Fibroblast of lung (primary cell): ENCODE measurements at places on chromosomes 6 and 20. TPM values are rescaled to one million over a fixed set of nuclear protein-coding genes. Genes with fewer than 3 reads are reported as not detected.

- H3K4me1 ChIP-seq, result peaks cover 8% of the 10 kb centered on the region
- H3K36me3 ChIP-seq, result no peaks in the 10 kb centered on the region
- H3K4me3 ChIP-seq, result no peak overlapping the region
- H3K27me3 ChIP-seq, result no peaks in the 10 kb centered on the region
- DNase-seq, result peak; percentile 97
Measured at GRCh38 chr6:80425089-80425823, 318.8 kb downstream of the BCKDHB start.

Gene RUNX2
- total RNA-seq, result 2.1 and 4.5 TPM in 2 replicates

DNA sequence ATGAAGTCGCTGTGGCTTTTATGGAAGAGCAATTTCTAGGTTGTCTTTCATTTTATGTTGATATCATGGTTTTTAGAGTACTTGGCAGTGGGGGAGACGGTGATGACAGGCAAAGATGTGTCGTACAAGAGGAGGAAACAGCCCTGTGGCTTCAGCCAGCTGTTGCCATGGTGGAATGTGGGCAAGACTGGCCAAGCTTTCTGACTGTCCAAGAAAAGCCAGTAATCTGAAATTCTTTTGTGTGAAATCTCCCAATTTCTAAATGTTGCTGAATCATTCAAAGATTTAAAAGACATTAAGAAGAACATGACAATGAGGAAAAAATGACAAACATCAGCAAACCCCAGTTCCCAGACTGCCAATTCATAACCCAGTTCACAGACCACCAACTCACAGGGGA is 23.1 kb downstream of the PFDN4 start:
- no peaks in the 10 kb centered on the region for H3K36me3 ChIP-seq
- no peaks in the 10 kb centered on the region for H3K4me1 ChIP-seq
- no peak for DNase-seq
- no peaks in the 10 kb centered on the region for H3K27me3 ChIP-seq
- H3K27ac ChIP-seq, result no peak overlapping the region

DNA sequence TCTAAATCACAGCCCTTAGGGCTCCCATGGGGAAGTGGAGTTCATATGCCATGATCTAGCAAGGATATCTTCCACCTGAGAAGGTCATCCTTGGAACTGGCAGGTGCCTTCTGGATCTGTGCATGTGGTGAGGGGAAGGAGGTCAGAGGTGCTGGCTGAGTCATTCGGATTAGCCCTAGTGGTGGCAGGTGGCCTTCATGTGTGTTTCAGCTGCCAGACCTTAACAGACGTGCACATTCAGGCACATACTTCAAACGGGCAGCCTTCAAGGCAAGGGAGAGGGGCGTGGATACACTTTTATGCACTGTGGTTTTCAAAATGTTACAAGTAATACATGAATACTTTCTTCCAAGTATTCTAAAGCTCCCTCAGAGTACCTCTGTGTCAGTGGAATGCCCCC is 51.2 kb downstream of the BMP6 start:
- H3K27ac ChIP-seq, result no peak overlapping the region
- no peaks in the 10 kb centered on the region for H3K4me1 ChIP-seq
- H3K27me3 ChIP-seq, result no peaks in the 10 kb centered on the region
- H3K4me3 ChIP-seq, result no peak overlapping the region

DNA sequence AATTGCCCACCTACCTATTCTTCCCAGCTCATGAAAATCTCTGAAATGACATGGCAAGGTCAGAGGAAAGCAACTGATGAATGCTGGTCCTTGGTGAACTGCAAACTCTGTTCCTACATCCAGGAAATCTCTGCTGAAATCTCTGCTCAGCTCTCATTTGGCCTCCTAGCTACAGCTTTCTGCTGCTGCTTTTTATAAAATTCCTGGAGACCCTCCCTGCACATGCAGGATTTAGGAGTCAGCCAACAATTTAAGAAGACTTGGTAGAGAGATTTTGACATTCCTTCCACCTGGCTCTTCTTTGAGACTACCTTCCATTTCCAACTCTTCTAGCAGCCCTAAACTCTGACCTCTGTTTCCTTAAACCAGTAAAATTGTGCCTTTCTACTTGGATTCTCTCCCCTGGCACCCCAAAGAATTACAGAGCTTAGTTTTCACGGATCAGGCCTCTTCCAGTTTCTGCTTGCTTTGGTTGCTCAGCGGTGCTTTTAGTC is 55.5 kb downstream of the PDE7B start:
- H3K4me3 ChIP-seq, result no peak overlapping the region
- no peaks in the 10 kb centered on the region for H3K27me3 ChIP-seq
- no peak for DNase-seq
- peaks cover 11% of the 10 kb centered on the region for H3K4me1 ChIP-seq
- H3K36me3 ChIP-seq, result no peaks in the 10 kb centered on the region

GRCh38 chr6:132888701-132889100 is 74.3 kb downstream of the RPS12 start:
- no peaks in the 10 kb centered on the region for H3K36me3 ChIP-seq
- peak; percentile 63 for DNase-seq
- no peak overlapping the region for H3K27ac ChIP-seq
- H3K27me3 ChIP-seq, result no peaks in the 10 kb centered on the region
- no peaks in the 10 kb centered on the region for H3K4me1 ChIP-seq
- H3K4me3 ChIP-seq, result no peak overlapping the region

Gene PHACTR2
- total RNA-seq, result 25.2 and 40.1 TPM in 2 replicates

- H3K4me3 ChIP-seq, result no peak overlapping the region
- peak overlapping the region; percentile 31 for H3K27ac ChIP-seq
Measured at GRCh38 chr20:61520893-61521460, 268.9 kb downstream of the CDH4 start.

Gene TREML2
- total RNA-seq, result not detected in 2 replicates

Gene NNAT
- total RNA-seq, result 0.26 and 0.83 TPM in 2 replicates

DNA sequence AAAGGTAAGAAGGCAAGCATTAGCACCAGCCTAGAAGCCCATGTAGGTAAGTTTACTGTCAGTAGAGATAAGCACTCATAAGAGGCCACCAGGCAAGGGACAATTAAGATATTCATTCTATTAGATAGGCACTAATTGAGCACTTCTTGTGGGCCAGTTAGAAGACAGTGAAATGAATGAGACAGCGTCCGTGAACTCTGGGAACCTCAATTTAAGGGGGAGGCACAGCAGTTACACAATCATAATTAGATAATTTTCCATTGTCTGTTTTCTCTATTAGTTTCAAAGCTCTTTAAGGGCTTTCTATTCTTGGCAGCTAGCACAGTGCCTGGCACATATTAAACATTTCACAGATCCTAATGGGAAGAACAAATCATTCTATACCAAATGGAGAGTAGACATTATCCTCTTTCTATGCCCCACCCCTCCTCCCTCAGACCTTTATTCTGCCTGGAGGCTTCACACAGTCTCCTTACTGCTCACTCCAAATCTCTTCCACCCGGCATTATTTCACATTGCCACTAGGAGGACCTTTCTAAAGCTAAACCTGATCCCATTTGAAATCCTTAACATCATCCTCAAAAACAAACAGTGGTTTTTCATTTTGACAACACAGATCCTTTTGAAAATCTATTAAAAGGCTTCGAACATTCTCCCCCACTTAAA is 529.6 kb downstream of the ADGRB3 start:
- no peaks in the 10 kb centered on the region for H3K36me3 ChIP-seq
- H3K4me1 ChIP-seq, result no peaks in the 10 kb centered on the region
- H3K4me3 ChIP-seq, result no peak overlapping the region
- H3K27ac ChIP-seq, result no peak overlapping the region

Gene BRPF3
- total RNA-seq, result 9.8 and 10.6 TPM in 2 replicates

Gene DPPA5
- total RNA-seq, result not detected in 2 replicates

DNA sequence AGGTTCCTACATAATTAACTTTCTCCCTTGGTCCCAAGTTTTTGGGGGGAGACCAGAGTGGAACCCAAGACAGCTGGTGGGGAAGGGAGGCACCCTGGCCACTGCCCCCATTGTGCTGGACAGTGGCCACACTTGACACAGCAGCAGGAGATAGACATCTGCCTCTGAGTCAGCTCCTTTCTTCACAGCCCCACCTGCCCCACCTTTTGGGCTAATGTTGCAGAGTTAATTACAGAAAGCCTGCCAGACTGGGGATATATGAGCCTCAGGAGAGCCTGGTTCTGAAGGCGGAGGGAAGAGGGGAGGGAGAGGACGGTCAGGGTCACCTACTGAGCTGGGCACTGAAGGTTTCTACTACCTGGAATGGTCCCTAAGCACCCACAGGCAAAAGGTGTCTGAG is 50.6 kb downstream of the MAFB start:
- H3K4me1 ChIP-seq, result no peaks in the 10 kb centered on the region
- no peaks in the 10 kb centered on the region for H3K36me3 ChIP-seq
- no peak overlapping the region for H3K27ac ChIP-seq
- H3K4me3 ChIP-seq, result no peak overlapping the region

Gene CLVS2
- under 0.01 TPM in 1 of 2 replicates, not detected in the other for total RNA-seq

DNA sequence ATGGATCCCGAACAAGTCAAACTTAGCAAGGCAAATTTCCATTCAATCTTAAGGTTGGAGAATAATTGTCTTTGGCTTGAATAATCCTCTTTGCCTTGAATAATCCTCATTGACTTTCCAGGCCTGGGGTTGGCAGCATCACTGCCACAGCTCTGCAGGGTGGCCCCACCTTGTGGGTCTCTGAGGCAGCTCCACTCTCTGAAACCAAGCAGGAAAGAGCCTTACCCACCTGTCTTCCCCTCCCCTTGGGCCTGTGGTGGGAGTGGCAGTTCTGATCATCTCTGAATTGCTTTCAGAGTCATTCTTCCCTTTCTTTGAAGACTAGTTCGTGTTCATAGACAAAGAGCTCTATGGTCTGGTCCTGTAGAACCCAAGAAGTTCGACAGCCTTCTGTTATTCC is 47.5 kb downstream of the KCNQ5 start:
- H3K4me1 ChIP-seq, result no peaks in the 10 kb centered on the region
- no peak for DNase-seq
- no peak overlapping the region for H3K27ac ChIP-seq
- H3K27me3 ChIP-seq, result no peaks in the 10 kb centered on the region
- no peaks in the 10 kb centered on the region for H3K36me3 ChIP-seq

GRCh38 chr6:160031442-160031841 is 62.6 kb downstream of the IGF2R start:
- H3K27ac ChIP-seq, result peak overlapping the region; percentile 91
- H3K4me3 ChIP-seq, result no peak overlapping the region
- peak; percentile 59 for DNase-seq
- H3K4me1 ChIP-seq, result peaks cover 28% of the 10 kb centered on the region

DNA sequence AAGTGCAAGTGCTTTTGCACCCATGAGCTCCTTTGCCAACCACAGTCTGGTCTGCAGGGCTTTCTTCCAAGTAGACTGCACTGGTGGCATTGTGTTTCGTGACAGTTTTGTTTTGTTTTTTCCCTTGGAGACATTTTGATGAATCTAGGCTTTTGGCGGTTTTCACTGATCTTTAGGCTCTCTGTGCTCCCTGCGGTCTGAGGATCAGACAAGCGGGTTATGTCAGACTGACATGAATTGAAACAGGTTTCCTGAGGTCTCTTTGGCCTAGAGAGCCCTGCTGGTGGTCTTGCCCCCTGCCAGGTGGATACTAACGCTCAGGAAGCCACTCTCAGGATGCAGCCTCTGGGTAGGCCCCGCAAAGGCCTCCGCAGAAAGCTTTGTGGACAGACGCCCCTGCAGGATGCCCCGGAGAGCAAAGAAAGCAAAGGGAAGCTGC is 555.4 kb upstream of the AGPAT4 start:
- H3K4me1 ChIP-seq, result no peaks in the 10 kb centered on the region
- DNase-seq, result peak; percentile 13
- H3K36me3 ChIP-seq, result no peaks in the 10 kb centered on the region
- H3K27ac ChIP-seq, result no peak overlapping the region
- H3K4me3 ChIP-seq, result no peak overlapping the region

GRCh38 chr6:38080360-38080759 is 260.8 kb downstream of the ZFAND3 start:
- H3K27me3 ChIP-seq, result no peaks in the 10 kb centered on the region
- H3K4me3 ChIP-seq, result no peak overlapping the region
- H3K4me1 ChIP-seq, result peaks cover 10% of the 10 kb centered on the region
- DNase-seq, result peak; percentile 65
- no peak overlapping the region for H3K27ac ChIP-seq

- no peaks in the 10 kb centered on the region for H3K4me1 ChIP-seq
- H3K27me3 ChIP-seq, result peaks cover 8% of the 10 kb centered on the region
- no peaks in the 10 kb centered on the region for H3K36me3 ChIP-seq
- H3K4me3 ChIP-seq, result no peak overlapping the region
Measured at GRCh38 chr20:45998337-45998736, 10.4 kb upstream of the MMP9 start.

DNA sequence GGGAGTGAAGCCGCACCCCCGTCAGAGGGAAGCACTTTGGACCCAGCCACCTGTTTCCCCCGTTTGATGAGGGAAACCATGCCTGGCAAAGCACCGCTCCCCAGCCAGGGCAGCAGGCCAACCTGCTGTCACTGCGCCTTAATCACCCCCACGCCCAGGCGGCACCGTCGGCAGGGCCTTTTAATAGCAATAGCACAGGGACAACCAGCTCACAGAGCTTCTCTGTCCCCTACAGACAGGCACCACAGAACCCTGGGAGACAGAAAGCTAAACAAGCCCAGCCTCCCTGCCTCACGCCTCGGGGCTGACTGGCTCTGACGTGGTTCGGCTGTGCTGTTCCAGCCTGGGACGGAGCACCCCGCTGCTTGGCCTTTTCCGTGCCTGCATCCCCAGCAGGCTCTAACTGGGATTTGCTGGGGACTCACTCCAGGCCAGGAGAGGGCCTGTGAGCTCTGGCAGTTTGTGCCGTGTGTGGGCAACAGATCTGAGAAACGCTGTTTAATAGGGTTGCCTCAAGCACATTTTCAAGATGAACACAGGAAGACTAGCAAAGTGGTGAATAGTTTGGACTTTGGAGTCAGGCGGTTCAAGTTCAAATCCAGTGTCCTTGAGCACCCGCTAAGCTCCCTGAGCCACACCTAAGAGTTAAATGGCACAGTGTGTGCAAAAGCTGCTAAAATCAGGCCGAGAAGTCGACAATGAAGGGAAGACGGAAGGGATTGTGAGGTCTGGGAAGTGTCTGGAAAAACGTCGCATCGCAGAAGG is 223.8 kb downstream of the NRN1 start:
- DNase-seq, result peak; percentile 27
- H3K4me1 ChIP-seq, result no peaks in the 10 kb centered on the region
- H3K27ac ChIP-seq, result no peak overlapping the region
- H3K4me3 ChIP-seq, result no peak overlapping the region

DNA sequence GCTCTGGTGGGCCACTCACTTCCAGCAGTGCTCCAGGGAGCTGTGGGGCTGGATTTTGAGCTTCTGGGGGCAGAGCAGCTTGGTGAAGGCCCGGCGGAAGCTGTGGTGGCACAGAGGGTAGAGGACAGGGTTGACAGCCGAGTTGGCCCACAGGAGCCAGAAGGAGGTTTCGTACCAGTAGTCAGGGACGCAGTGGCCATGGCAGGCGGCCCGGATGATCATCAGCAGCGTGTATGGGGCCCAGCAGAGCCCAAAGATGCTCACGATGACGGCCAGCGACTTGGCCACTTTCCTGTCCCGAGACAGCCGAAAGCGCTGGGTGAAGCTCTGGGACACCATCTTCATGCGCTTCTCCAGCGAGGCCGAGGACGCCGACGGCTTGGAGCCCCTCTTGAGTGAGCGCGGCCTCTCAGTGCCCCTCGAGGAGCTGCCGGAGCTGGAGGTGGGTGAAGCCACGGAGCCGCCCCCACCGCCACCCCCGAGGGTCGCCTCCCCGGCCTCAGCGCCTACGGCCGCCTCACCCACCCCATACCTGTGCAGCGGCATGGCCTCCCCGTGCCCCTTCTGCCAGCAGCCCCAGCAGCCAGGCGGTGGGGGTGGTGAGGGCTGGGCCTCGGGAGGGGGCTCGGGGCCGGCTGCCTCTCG is 4.0 kb downstream of the HRH3 start:
- no peak for DNase-seq
- no peaks in the 10 kb centered on the region for H3K36me3 ChIP-seq
- no peak overlapping the region for H3K4me3 ChIP-seq
